Stimulated activated CD8-positive, alpha-beta memory T cell treated with anti-CD3 and anti-CD28 coated beads, Interleukin-15, amount 100 ng/mL, for 48 hours (primary cell): ENCODE measurements at places on chromosomes 16 and 17.
A peak's percentile ranks its signal among the peaks of the same experiment; 100 is the strongest.

- no peak for DNase-seq
Measured at GRCh38 chr17:55576237-55576995, 65.2 kb upstream of the SMIM36 start.

DNA sequence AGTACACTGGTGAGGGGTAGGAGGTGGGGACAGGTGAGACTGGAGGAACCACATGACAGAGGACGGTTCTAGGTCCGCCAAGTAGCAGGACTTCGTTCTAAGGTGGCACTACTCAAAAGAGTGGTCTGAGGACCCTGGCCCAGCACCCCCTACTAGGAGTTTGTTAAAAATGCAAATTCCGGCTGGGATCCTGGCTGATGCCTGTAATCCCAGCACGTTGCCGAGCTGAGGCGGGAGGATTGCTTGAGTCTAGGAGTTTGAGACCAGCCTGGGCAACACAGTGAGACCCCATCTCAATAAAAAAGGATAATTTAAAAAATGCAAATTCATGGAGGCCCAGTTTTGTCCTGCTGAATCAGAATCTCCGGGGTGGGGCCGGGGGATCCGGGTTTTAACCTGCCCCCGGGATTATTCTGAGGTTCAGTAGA, 59.1 kb downstream of the WSB1 start:
- DNase-seq, result no peak

DNA sequence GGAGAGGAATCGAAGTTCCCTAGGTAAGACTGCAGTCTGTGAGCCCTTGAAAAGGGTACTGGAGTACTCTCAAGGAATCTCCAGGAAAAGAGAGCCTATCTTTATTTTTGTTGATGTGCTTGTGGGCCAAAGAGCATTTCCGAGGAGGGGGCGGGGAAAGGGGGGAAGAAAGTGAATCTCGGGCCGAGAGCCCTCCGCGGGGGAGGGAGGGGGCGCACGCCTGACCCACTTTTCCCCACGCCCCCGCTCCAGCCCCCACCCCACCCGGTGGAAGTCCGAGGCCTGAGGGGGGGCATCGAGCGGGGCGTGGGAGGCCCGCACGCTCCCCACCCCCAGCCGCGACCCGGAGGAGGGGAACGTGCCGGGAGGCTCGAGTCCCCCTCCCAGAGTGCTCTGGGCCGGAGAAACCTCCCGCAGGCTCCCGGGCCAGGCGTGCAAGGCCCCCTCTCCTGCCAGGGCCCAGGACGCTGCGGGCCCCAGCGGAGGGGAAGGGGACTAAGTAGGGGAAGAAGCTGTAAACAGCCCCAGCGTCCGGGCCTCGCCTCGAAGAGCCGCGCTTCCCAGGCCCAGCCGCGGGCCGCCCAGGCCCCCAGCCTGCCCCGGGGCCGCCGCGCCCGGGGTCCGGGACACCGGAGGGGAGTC, 444 bp downstream of the HELZ start:
- peak; percentile 7 for DNase-seq

DNA sequence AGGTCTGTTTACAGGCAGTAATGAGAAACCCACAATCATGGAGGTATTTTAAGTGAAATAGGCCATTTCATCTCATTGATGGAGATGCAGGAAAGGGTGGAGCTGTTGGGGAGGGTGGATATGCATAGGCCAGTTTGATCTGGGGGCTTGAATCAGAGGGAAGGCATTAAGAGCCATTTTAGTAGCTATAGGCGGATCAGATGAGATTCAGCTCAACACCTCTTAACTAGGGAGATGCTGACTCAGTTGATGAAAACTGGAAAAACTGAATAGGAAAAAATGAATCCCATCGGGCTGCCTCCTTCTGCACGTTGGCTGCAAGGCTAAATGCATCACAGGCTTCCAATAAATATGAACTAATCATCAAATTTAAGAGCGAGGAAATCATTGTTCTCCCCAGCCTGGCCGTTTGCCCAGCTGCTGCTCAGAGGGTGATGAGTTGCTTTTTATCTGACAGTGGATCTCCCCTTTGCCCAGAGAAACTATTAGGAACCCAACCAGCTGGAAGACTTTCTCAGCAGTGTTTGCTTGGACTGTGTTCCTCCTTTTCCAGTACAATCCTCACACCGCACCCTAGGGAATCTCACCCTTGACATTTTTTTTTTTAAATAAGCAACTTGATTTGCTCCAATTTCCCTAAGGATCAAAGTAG, 149.6 kb downstream of the SOX9 start:
- no peak for DNase-seq
